ENCODE measurements at places on chromosomes 6 and 20.

DNA sequence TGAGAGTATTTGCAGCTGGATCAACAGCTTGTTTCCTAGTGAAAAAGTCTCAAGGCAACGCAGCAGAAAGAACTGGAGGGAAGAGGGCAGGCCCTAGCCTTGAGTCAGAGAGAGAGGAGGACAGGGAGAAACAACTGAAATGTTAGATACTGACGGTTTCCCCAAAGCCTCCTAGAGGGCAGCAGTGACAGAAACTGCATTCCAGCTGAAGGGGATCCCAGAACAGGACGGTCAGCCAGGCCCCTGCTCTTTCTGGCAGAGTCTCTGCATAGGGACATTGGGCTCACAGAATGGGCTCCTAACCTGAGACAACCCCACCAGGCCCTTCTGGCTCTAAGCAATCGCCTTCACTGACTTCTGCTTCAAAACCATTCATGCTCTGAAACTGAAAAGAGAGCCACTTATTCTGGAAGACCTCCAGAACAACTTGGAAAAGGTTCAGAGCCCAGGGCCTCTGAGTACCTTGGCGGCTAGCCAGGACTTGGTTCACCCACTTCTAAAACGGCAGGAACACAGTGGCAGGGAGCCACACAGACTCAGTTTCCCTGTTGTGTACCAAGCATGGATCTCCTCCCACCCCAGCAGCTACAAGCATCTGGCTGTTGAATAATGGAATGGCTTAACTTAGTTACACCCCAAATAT is 72.9 kb downstream of the PSMB1 start:
- DNase-seq: no peak

- no peak for DNase-seq
Observed at GRCh38 chr20:8891039-8891438, 177.8 kb upstream of the PLCB4 start.

- no peak for DNase-seq
Observed at GRCh38 chr6:99553888-99554287, 14.6 kb downstream of the CCNC start.

DNA sequence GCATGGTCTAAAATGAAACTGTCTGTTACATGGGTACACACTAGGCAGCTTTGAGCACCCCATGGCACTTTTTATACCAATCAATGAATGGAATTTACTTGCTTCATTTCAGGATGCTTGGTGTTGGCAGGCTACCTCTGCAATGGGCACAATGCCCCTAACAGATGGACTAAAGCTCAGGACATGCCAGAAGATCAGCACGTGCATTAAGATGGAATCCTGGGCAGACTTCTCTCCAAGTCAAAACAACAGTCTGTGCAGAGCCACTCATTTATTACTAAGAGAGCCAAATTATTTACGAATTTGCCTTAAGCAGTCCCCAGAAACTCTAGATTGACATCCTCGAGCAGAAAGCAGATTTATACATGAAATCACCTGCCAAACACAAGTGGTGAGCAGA is 55.8 kb upstream of the SCML4 start:
- no peak for DNase-seq

GRCh38 chr6:152164957-152165356 is 357.5 kb downstream of the ESR1 start:
- no peak for DNase-seq

Data from coronary artery (tissue), 2 donors.